NCI-H446 treated with DMSO at 0.1 percent for 48 hours (cell line): ENCODE measurements at places on chromosomes 12 and 14.

DNA sequence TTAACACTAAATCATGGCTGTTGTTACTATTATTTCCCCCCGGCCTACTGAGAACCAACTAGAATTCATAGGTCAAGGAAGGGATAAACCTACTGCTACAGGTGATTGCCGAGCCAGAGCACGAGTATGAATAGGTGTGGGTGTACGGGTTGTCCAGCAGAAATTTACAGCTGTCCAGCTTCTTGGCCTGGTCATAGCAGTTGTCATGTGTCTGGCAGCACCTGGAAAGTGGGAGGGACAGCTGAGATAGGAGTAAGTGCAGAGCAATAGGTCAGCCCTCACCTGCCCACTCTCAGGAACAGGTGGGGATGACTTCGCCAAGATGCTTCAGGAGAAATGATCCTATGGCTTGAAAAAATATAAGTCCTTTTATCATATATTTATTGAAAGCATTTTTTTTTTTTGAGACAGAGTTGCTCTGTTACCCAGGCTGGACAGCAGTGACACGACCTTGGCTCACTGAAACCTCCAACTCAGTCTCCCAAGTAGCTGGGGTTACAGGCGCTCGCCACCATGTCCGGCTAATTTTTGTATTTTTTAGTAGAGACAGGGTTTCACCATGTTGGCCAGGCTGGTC is 2.6 kb downstream of the PLA2G1B start:
- DNase-seq: no peak

DNA sequence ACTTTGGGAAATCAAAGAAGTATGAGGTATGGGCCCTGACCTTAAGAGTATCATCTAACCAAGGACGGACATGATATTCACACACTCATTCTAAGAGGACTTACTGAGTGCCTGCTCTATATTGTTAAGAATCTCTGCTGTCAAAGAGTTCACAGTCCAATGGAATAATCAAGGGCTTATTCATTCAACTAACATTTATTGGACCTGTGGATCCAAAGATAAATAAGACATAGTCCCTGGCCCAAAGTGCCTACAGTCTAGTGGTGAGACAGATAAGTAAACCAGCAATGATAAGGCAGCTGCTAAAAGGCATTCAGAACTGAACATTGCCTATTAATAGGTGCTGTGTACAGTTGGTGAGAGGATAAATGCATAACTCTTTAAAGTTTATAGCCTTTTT is 11.0 kb downstream of the WDR20 start:
- DNase-seq: no peak

- DNase-seq: no peak
Observed at GRCh38 chr14:64324461-64324860, 30.3 kb upstream of the ESR2 start.

- DNase-seq: no peak
Observed at GRCh38 chr12:51020448-51021182, 5.6 kb downstream of the SLC11A2 start.

DNA sequence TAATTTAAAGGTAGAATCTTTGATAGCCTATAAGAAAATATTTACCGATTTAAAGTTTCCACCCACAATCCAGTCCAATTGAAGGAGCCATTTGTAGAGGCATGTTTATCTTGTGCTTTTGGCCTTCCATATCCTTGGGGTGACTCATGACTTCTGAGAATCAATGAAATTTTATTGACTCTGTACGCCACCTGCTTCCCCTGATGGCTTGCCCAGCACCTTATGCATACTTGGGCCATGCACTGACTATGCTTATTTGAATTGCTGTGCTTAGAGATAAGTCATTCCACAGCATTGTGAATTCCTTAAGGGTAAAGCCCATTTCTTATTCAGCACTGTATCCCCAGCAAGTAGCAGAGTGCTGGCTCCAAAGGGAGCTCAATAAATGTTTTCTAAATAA is 954.8 kb upstream of the SEL1L start:
- DNase-seq: no peak

- DNase-seq: no peak
Observed at GRCh38 chr14:33837943-33838683, 112.8 kb downstream of the EGLN3 start.

- DNase-seq: no peak
Observed at GRCh38 chr12:40313928-40314327, 89.1 kb downstream of the LRRK2 start.

- DNase-seq: no peak
Observed at GRCh38 chr12:124679047-124679446, 111.6 kb upstream of the NCOR2 start.

DNA sequence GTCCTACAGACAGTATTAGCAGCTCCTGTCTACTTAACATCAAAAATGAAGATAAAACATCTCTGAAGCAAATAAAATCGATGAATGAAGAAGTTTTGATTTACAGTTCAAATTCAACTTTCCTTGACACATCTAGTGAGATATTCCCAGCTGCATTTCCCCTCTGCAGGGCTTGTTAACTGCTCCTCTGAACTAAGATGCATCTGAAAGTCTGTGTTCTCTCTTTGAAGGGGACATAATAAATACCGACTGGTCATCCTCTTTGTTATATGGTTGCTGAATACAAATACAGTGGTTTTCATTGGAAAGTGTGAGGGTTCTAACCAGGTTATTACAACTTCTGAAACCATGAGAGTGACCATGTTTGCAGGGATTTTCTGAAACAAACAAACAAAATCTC is 266.4 kb upstream of the SLC16A7 start:
- no peak for DNase-seq

- no peak for DNase-seq
Observed at GRCh38 chr12:83102499-83102898, 415.8 kb downstream of the TMTC2 start.

GRCh38 chr14:72052356-72052755 is 120.1 kb downstream of the RGS6 start:
- no peak for DNase-seq
